ENCODE measurements at places on chromosomes 12 and 14.

DNA sequence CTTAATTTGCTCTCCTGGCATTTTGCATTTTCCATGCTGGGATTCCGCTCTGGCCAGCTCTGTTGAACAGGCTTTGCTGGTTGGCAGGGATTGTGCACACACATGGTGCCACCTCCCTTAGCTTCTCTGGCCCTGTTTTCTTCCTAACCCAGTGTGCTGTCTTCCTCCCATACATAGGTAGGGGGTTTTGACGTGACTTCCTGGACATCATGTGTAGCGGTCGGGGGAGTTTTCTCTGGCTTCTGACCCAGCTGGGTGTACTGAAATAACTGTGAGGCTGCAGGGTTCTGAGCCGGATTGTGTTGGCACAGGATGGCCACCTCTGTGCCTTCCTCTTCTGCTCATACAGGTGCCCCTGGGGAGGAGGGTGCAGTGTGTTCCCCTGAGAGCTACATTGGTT is 25.7 kb downstream of the C14orf132 start:
- no peak for DNase-seq

- DNase-seq: peak; percentile 15
These were observed 76.7 kb upstream of the ELK3 start for GRCh38 chr12:96117460-96117859.

DNA sequence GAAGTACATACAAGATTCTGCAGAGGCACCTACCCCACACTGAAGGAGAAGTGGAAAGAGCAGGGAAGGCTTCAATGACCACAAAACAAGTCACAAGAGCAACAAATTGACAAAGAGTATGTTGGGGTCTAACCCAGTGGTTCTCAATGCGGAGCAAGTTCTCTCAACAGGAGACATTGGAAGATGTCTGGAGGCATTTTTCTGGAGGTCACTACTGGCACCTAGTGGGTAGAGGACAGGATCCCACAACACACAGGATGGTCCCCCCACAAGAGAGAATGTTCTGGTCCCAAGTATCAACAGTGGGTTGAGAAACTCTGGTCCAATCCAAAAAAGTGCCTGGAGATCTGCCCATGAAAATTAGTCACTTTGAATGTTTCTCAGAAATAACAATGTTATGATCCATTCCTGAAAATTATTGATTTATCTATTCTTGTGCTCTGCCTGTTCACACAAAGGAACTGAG is 3.4 kb downstream of the SSH1 start:
- DNase-seq: no peak

GRCh38 chr14:102218688-102219087 is 79.0 kb downstream of the WDR20 start:
- DNase-seq: no peak

- no peak for DNase-seq
These were observed 10.3 kb downstream of the CTSG start for GRCh38 chr14:24565766-24566165.

- no peak for DNase-seq
These were observed 410.3 kb upstream of the LMO3 start for GRCh38 chr12:17016116-17016864.

GRCh38 chr14:62691647-62692489 is 353.4 kb downstream of the KCNH5 start:
- no peak for DNase-seq

DNA sequence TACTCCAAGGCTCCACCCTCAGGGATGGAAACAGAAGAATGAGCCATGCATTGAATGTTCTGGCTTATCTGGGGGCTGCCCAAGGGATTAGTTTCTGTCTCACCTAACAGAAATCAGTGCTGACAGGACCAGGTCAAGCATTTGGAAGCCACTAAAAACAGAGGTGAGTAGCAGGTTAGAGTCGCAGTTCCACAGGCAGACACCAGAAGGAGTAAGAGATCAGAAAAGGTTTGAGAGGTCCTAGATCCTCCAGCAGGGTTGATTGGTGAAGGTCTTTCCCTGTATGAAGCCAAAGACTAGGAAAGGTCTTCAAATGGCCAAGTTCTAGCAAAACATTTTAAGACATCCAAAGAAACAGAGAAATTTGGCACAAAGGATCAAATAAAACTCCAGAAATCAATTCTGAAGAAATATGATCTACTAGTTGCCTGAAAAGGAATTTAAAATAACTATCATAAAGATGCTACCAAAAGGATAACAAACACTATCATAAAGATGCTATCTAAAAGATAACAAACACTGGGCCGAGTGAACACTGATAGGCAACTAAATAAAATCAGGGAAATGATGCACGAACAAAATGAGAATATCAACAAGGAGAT is 19.5 kb upstream of the TTC9 start:
- peak; percentile 46 for DNase-seq

DNA sequence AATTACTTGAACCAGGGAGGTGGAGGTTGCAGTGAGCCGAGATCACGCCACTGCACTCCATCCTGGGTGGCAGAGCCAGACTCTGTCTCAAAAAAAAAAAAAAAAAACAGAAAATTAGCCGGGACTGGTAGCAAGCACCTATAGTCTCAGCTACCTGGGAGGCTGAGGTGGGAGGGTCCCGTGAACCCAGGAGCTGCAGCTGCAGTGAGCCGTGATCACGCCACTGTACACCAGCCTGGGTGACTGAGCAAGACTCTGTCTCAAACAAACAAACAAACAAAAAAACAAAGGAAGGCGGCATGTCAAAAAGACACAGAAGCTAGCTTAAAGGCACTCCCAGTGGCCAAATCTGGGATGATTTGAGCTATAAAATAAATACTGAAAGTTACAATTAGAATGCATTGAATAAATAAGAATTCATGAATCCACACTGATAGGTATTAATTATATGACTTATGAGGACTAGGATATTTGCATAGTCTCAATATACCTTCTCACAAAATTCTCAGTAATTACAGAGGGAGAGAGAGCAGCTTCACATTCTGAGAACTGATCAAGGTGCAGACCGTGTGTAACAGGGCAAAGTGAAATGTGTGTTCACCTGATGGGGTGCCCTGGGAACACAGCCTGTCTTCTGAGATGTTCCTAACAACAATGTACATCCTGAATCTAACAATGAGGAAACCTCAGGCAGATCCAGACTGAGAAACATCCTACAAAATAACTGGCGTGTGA is 42.7 kb upstream of the GPR132 start:
- DNase-seq: no peak

DNA sequence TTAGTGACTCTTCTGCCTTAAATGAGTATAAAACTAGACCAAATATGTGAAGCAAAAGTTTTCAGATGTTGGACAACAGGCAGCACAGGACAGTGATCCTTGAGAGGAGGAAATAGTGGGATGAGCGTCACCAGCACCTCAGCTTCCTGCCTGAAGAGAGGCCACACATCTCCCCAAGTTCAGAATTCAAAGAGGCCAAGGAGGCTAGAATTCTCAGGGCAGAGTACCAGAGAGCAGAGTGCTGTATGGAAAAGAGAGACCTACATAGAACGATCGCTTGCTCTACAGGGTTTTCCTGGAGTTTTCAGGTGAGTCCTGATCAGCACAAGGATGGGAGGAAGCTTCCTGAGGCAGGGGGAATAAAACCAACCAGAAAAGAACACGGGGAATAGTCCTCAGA is 107.0 kb downstream of the PTPRR start:
- no peak for DNase-seq

DNA sequence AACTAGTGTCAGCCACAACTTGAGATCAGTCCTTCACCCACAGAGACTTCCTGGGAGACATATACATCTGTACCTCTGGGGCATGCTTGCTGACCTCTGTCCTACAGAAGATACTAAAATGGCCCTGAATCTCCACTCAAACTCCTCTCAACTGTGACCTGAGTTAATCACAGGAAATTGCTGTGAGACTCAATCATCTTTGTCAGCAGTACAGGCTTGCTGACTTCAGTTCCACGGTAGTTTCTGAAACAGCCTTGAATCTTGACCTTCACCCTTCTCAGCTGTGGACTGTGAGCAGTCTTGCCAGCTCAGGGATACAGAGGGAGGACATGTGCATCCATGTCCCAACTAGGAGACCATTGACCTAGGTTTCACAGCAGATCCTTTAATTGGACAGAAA is 1.4 kb upstream of the KLRC1 start:
- DNase-seq: no peak

GRCh38 chr14:81589381-81590065 is 55.9 kb upstream of the SEL1L start:
- DNase-seq: no peak

DNA sequence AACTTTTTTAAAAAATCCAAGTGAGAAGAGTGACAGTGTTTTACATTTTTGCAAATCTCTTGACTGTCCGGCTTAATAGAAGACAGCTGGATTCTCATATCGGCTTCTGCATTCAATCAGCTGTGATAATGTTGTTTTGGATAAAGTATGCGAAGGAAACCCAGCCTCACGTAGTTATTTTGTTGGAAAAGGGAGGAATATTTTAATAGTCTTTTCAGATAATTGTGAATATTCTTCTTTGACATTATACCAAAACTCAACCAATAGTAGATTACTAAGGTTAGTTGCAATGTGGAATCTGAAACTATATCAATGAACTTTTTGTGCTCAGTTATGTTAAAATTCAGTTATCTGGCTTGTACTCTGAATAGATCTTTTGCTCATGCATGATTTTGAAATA is 276.5 kb downstream of the ZFP36L1 start:
- no peak for DNase-seq

DNA sequence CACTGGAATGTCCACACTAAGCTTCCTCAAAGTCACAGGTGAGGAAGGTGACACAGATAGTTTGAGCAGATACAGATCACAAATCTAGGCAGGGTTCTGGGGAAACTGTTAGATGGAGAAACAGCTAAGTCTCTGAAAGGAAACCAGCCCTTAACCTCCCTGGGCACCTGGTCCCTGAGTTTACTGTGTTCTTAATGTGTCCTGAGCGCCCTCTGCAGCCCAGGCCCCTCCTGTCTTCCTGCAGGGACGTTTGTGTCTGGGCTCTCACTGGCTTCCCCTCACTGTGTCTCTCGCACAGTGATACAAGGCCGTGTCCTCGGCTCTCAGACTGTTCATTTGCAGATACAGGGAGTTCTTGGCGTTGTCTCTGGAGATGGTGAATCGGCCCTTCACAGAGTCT is 684.3 kb downstream of the TMEM121 start:
- DNase-seq: no peak

DNA sequence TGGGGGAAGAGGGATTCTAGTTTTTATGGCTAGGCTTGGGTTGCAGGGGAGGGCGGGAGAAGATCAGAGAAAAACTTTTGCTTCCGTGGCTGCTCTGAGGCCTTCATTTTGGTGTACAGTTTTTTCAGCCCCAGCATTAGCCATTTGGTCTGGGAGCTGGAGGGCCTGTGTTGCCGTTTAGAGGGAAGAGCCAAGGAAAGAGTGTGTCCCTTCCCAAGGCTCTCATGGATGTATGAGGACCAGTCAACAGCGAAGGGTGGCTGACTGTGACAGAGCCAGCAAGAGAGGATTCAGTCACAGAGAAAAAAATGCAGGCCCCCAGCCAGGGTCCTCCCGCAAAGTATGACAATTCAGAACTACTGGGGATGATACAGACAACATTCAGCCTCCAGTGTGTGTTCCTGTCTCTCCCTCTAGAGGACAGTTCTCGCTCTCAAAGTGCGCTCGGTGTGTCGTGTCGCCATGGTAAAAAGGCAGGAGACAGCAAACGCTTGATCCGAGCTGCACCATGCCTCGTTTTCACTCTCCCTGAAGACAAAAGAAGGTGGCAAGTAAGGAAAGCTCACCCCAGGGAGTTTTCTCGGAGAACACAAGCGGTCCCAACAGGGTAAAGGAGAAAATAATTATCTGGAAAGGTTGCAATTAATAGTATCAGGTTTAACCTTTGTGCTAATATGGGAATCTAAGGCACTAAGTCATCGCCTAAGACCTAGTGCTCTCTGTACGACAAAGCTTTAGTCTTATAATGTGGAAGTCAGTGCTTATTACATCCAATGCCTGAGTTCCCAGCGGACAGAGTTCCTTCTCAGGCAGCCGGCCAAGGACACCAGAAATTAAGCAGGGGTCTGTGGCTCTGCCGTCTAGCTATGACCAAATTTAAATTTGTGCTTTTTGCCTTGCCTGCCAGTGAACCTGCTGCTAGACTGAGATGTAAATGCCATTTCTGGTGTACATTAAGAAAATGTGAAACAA is 157.3 kb upstream of the PLXNC1 start:
- peak; percentile 77 for DNase-seq

- DNase-seq: no peak
These were observed 1.6 kb upstream of the CKB start for GRCh38 chr14:103524002-103524935.

GRCh38 chr12:105420046-105420445 is 89.6 kb downstream of the C12orf75 start:
- DNase-seq: no peak

- DNase-seq: no peak
These were observed 85.4 kb downstream of the PHETA1 start for GRCh38 chr12:111283521-111283920.

- peak; percentile 37 for DNase-seq
These were observed 29.6 kb downstream of the CRADD start for GRCh38 chr12:93706824-93707223.

DNA sequence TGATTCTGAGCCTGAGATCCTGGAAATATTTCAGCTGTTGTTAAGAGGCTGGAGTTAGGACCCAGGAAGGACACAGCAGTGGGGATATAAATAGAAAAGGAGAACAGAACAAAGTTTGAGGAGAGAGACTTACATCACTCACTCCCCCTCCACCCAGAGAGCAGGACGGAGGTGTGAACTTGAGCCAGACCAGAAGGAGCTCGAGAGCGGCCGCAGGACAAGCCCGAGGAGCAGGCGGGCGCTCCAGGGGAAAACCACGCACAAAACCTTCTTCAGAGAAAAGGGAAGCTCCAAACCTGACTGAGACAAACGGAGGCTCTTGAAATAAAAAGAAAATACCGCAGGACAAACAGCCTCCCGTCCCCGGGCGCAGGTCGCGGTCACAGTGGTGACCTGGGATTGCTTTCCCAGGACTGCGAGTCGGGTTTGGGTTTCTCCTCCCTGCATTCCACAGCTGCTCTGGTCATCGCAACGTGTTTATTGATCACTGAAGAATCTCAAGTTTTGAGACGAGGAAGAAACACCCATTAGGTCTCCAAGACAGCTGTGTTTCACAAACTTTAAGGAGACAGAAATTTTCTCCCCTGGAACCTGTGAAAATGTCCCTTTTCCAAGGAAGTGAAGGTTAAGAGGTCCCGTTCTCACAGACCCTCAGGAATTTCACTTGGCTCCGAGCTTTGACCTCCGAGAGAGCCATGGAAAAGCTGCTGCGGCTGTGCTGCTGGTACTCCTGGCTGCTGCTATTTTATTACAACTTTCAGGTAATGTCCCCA is at the start of gene ADGRD1:
Gene ADGRD1 (plus strand): TSS at position 137 of the 773 bp plus-strand sequence. CDS start 559 bp downstream, at position 696.
- no peak for DNase-seq

DNA sequence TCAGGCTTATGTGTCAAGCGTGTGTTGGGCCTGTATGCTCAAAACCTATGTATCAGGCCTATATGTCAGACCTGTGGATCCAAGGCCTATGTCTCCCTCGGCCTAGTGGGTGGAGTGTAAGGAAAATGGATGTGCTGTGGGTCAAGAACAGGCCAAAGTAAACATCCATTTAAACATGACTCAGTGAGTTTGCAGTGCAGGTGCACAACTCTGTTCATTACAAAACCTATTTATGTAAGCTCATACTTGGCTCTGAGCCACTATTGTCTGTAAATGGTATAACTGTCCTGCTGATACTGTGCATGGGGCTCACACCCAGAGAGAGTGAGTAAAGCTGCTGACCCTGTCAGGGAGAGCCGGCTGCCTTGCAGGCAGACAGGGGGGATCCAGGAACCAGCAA is 249.7 kb upstream of the AVPR1A start:
- no peak for DNase-seq

Measured in SK-N-DZ (cell line).